CD4-positive, alpha-beta T cell treated with Interleukin-12 subunit alpha and Interleukin-12 subunit beta, for 1 hour (primary cell): ENCODE measurements at places on chromosomes 11 and 22.

- DNase-seq = no peak
Measured at GRCh38 chr11:100923555-100923954, 206.1 kb downstream of the PGR start.

DNA sequence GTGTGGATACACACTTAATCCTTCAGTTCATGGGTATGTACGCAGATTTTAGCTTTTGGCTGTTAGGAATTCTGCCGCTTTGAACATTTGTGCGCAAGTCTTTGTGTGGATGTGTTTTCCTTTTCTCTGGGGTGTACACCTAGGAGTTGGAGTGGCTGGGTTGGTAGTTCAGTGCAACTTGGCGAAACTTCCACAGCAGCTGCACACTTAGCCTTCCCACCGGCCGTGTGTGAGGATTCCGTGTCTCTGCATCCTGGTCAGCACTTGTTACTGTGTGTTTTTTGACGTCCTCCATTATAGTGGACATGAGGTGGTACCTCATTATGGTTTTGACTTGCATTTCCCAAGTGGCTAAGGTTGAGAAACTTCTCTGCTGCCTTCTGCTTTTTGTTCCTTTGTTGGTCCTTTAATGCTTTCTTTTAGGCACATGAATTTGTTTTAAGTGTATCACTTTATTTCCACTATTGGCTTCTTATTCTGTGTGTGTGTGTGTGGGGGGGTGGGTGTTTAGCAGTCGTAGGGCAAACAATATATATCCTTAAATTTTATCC lies 72.1 kb upstream of the SLC25A18 start:
- DNase-seq = no peak

- DNase-seq = no peak
Measured at GRCh38 chr22:20229916-20230775, 38.0 kb downstream of the RTN4R start.

- no peak for DNase-seq
Measured at GRCh38 chr11:84721561-84721961, 905.6 kb downstream of the DLG2 start.

DNA sequence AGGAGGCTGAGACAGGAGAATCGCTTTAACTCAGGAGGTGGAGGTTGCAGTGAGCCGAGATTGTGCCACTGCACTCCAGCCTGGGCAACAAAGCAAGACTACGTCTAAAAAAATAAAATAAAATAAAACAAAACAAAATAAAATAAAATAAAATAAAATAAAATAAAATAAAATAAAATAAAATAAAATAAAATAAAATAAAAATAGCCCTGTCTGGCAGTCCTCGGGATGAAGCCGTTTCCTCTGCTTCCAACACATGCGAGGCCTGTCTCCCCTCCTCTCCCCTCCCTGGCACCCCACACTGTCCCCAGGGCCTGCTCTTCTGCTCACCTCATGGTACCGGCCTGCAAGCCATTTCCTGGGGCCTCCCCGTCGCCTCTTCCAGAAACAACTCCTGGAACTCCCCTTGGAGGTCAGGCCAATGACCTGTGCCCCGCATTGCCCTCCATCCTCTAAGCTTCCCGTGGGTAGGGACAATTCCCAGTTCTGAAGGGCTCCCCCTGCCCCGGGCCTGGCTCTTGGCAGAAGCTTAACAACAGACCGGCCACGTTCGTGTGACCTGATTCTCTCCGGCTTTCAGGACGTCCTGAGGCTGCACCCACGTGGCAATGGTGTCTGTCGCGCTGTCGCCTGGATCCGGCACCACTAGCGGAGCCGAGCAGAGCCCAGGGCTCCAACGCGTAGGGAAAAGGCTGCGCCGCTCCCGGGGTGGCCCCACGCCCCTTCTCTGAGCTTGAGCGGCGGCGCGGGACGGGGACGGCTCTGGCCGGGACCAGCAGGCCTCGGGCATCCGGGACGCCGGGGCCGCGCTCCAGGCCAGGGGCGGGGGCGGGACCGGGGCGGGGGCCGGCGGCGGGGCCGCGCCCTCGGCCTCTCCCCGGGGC lies 456 bp upstream of the PARVB start:
- DNase-seq = peak; percentile 42

GRCh38 chr11:10205928-10206327 lies 88.1 kb downstream of the SBF2 start:
- no peak for DNase-seq

DNA sequence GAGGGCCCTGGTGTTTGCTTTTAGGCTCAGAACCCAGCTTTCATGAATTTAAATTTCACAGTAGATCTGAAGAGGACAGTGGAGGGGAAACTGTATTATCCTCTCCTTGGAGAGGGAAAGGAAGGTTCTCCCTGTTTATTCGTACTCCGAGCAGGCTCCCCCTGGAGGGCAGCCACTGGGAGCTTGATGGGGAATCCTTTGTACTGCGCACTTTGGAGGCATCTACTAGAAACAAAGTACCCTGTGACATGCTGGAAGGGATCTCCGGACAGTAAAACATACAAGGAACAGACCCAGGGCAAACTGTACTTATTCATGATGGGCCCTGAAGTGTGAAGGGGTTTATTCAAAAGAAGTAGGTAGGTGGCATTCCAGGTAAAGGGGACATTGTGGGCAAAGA lies 27.2 kb downstream of the NAV2 start:
- DNase-seq = no peak

GRCh38 chr11:77454867-77455655 lies 18.8 kb downstream of the PAK1 start:
- no peak for DNase-seq
